Fibroblast of upper back skin (primary cell): ENCODE measurements at places on chromosomes 1 and 21.

DNA sequence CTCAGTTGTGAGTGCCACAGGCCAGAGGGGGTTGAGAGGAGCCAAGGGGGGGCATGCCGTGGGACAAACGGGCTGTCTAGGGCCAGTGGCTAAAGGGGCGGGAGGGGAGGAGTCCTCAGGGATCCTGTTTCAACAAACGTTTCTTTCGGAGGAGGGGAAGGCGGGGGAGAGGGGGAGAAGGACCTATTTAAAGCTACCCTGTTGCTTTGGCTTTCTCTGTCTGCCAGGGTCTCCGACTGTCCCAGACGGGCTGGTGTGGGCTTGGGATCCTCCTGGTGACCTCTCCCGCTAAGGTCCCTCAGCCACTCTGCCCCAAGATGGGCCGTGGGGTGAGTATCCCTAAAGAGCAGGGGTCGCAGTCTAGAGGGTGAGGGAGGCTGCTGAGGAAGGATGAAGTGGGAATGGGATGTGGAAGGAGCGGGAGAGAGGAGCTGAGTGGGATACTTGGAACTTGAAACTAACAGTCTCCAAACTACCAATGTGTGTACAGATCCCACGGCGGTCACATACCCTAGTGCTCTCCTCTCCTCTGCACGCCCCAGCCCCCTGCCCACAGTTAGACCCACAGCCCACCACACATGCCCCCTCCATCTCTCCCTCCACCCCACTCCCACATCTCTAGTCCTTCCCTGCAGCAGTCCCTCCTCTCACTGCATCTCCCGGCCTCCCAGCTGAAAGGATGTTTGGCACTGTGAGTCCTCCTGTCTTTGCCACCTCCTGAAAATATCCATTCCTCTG lies at the start of gene ATP1A2:
Gene ATP1A2 (plus strand): TSS at position 215 of the 738 bp plus-strand sequence. CDS start 103 bp downstream, at position 318.
- DNase-seq, result no peak

- DNase-seq, result no peak
These were observed 143.1 kb downstream of the COQ8A start for GRCh38 chr1:227082999-227083746.

GRCh38 chr1:43366601-43367025 lies 1.2 kb downstream of the ELOVL1 start:
- DNase-seq, result no peak

DNA sequence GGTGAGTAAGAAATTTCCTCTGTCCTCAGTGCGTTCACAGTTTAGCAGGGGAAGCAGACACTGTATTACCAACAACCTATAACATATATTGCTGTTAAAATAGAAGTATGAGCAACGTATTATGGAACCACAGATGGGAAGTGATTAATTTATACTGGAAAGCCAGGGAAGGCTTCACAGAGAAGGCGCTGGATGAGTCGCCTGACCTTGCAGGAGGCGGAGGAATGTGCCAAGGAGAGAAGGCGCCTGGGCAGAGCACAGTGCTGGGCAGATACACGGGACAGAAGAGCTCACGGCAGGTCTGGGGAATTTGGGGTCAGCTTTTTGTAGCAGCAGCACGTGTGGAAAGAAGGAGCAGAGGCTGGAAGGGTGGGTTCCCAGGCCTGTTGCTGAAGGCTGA lies 116.3 kb downstream of the DHRS3 start:
- peak; percentile 80 for DNase-seq

GRCh38 chr1:200558866-200559459 lies 61.6 kb downstream of the KIF14 start:
- DNase-seq, result peak; percentile 48

- no peak for DNase-seq
These were observed 41.8 kb upstream of the USP25 start for GRCh38 chr21:15688016-15688415.

GRCh38 chr1:92797961-92798360 lies 13.1 kb upstream of the EVI5 start:
- DNase-seq, result peak; percentile 37

GRCh38 chr21:41808846-41809245 lies 42.0 kb upstream of the RIPK4 start:
- no peak for DNase-seq
